ENCODE measurements at places on chromosomes 2 and 18.

DNA sequence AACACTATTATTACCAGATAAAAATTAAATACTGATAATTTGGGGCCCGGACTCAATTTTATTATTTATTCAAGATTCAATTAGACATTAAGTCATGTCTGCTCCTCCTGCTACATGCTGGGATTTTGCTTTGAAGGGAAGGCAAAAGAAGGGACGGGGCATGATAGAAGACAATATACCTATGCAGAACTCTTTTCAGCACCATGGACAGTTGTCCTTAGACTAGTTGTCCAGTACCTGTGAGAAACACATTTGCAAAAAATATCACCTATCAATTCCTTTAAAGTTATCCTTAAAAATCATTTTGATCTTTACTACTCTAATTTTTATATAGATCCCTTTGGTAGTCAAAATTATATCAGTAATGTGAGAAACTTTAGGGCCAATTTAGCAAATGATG, 100.2 kb upstream of the SULT1C3 start:
- DNase-seq = no peak

DNA sequence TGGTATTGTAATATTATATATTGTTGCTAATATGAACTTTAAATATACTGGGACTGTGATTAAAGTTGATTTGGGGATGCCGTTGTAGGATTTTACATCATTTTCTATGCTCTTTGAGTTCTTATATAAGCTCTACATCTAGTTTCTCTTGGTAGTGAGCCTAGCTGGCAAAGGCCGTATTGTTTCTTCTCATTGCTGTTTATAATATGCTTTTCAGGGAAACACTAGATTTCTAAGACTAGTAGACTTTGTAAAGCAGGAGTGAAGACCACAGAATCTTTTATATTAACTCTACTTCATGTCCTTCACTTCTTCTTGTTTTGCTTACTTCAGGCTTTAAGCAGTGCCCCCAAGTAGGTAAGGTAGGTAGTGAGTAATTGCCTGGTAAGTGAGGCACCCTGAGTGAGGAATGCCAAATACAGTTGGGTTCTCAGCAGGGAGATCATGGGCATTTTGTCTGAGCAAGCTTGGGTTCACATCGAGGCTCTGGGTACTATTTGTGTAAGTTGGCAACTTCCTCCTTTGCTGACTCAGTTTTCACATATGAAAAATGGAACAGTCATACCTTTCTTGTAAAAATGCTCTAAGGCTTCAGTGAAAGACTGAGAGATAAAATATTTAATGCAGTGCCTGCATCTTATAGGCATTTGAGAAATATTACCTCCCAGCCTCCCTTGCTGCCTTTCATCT, 96.4 kb downstream of the RNF144A start:
- DNase-seq = no peak

DNA sequence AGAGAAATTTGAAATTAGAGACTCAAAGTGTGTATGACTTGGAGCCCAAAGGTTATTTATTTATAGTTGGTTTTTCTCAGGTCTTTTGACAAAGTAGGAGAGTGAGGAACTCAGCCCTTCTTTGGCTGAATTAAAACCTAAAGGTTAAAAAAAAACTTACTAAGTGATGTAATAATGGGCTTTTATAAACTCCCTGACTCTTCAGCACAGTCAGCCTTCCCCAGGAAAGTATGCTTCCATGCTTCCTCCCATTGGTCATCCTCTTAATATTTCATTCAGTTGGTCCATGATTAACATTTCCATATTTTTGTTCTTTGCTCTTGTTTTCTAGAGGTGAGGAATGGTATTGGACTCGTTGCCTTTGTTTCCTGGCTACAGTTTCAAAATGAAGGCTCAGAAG, 7.2 kb downstream of the ARPC2 start:
- no peak for DNase-seq

DNA sequence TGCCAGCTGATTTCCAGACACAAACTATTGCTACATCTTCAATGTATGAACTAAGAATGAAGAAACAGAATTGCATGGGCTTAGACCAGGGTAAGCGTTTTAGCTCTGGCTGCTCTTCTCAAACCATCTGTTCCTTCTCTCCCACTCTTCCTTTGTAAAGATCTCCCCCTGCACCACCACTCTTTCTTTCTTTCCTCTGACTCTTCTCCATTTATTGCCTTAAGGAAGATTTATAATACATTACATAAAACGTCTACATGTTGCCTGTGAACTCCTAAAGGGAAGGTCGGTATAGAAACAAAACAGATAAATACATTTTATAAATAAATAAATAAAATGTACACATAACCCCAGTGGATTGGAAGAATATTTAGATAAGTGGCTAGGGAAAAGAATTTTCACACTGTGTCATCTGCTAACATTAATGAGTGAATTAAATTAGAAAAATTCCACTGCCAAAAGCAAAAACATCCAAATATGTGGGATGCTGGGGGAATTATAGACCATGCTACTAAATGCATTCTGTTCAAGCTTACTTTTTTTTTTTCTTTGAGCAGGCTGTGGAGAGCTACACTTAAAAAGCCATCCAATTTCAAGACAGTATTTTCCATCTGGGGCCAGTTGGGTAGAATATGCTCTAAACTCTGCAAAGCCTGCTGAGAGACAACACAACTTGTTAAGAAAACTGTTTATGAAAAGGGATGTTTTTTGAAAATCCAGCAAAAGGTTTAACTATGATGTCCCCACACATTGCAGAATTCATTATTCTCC, 41.5 kb downstream of the NCKAP5 start:
- DNase-seq = no peak

DNA sequence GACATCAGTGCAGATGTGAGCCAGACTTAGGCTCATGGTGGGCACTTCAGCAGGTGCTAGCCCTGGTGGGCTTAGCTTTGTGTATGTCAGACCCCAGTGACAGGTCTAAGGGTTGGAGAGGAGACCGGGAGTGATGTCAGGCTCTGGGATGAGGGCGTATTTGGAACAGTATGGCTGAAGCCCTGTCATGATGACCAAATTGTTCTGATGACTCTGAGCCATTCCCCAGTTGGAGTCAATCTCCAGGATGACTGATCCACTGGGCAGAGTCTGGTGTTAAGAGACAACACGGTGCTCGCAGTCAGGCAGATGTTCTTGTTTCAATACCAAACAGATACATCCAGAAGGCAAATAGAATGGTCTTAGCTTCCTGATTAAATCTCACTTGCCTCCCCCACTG, 241.5 kb downstream of the SOX11 start:
- no peak for DNase-seq

DNA sequence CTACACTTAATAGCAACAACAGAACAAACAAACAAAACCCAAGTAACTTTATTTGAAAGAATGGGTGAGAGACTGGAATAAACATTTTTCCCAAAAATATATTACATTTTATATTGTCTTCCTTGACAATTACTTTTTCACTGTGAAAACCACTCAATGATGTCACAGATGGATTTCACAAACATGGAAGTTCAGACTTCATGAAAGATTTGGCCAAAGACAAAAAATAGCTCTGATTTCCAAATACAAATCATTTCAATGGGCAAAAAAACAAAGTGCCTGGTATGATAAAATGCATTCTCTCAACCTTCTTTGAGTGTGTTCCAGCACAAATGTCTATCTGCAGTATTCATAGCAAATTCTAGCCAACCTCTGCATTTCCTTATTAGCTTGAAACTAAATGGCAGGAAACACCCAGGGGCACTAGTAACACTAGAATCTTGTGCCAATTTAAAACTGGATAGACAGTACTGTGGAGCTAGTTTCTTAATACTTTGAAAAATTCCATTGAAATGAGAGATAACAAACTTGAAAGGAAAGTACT, 28.5 kb upstream of the NAPG start:
- DNase-seq = no peak

GRCh38 chr2:154447727-154448418, 250.6 kb upstream of the KCNJ3 start:
- DNase-seq = no peak

All from NCI-H446 treated with DMSO at 0.1 percent for 48 hours (cell line).